ENCODE measurements at places on chromosomes 13 and 19.

DNA sequence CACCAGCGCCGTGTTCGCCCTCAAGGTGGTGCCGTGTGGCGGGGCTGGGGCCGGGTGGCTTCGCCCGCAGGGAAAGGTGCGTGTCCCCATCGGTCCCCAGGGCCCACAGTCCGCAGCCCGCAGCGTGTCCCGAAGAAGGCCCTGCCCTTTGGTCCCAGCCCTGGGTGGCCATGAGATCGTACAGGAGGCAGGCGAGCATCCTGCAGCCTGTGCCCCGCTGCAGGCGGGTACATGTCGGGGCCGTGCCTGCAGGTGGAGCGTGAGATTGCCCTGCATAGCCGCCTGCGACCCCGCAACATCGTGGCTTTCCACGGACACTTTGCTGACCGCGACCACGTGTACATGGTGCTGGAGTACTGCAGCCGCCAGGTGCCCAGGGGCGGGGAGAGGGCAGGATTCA is 1.5 kb downstream of the PLK5 start:
- no peaks in the 10 kb centered on the region for H3K4me1 ChIP-seq
- H3K27ac ChIP-seq: no peak overlapping the region
- H3K4me3 ChIP-seq: no peak overlapping the region
- no peak for DNase-seq
- H3K27me3 ChIP-seq: peaks cover 51% of the 10 kb centered on the region
- H3K36me3 ChIP-seq: no peaks in the 10 kb centered on the region

GRCh38 chr13:59391696-59392095 is 772.0 kb downstream of the DIAPH3 start:
- H3K27me3 ChIP-seq: peaks cover 4% of the 10 kb centered on the region
- H3K36me3 ChIP-seq: no peaks in the 10 kb centered on the region
- H3K4me3 ChIP-seq: no peak overlapping the region
- DNase-seq: peak; percentile 48
- H3K27ac ChIP-seq: no peak overlapping the region

DNA sequence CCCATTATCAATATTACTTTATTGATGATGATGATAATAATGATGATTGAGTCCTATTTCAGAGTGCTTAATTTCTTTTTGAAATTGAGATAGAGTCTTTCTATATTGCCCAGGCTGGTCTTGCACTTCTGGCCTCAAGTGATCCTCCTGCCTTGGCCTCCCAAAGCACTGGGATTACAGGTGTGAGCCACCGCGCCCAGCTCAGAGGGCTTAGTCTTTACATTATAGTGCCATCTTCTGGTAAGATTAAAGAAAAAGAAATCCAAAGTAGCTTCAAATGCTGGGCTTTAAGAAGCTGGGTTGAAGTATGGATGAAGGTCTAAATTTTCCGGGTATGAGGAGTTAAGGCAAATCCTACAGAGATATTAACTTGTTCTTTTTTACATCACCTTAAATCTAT is 3.4 kb upstream of the ZNF333 start:
- H3K4me1 ChIP-seq: peaks cover 17% of the 10 kb centered on the region
- H3K36me3 ChIP-seq: no peaks in the 10 kb centered on the region
- no peaks in the 10 kb centered on the region for H3K27me3 ChIP-seq
- H3K4me3 ChIP-seq: no peak overlapping the region
- no peak overlapping the region for H3K27ac ChIP-seq

DNA sequence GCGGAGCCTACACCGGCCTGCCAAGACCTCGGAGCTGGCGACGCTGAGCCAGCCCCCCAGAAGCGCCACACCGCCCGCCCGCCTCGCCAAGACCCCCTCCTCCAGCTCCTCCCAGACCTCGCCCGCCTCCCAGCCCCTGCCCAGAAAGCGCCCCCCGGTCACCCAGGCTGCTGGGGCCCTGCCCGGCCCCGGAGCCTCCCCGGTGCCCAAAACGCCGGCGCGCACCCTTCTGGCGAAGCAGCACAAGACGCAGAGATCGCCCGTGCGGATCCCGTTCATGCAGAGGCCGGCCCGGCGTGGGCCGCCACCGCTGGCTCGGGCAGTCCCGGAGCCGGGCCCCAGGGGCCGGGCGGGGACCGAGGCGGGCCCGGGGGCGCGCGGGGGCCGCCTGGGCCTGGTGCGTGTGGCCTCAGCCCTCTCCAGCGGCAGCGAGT is 10.2 kb downstream of the C19orf25 start:
- peaks cover 75% of the 10 kb centered on the region for H3K27me3 ChIP-seq
- H3K27ac ChIP-seq: no peak overlapping the region
- peaks cover 51% of the 10 kb centered on the region for H3K4me1 ChIP-seq
- DNase-seq: no peak

DNA sequence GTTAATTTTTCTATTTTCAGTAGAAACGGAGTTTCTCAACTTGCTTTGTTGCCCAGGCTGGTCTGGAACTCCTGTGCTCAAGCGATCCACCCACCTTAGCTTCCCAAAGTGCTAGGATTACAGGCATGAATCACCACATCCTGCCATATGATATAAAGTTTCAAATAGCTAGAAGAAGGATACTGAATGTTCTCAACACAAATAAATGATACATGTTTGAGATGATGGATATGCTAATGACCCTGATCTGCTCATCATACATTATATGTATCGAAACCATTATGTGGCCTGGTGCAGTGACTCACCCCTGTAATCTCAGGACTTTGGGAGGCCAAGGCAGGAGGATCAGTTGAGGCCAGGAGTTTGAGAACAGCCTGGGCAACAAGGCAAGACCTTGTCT is 11.5 kb downstream of the CIB3 start:
- H3K36me3 ChIP-seq: no peaks in the 10 kb centered on the region
- no peak for DNase-seq
- H3K4me3 ChIP-seq: no peak overlapping the region
- no peaks in the 10 kb centered on the region for H3K27me3 ChIP-seq

GRCh38 chr13:76336889-76337844 is 549.0 kb downstream of the KCTD12 start:
- no peaks in the 10 kb centered on the region for H3K4me1 ChIP-seq
- H3K27ac ChIP-seq: no peak overlapping the region
- no peaks in the 10 kb centered on the region for H3K36me3 ChIP-seq
- no peak overlapping the region for H3K4me3 ChIP-seq
- H3K27me3 ChIP-seq: no peaks in the 10 kb centered on the region

GRCh38 chr19:30653646-30654386 is 281.6 kb downstream of the ZNF536 start:
- H3K27ac ChIP-seq: no peak overlapping the region
- H3K27me3 ChIP-seq: no peaks in the 10 kb centered on the region
- no peaks in the 10 kb centered on the region for H3K4me1 ChIP-seq
- no peak for DNase-seq
- no peaks in the 10 kb centered on the region for H3K36me3 ChIP-seq

GRCh38 chr13:105502193-105502592 is 1033.3 kb downstream of the EFNB2 start:
- DNase-seq: no peak
- H3K27ac ChIP-seq: no peak overlapping the region
- no peaks in the 10 kb centered on the region for H3K4me1 ChIP-seq
- no peaks in the 10 kb centered on the region for H3K36me3 ChIP-seq
- H3K4me3 ChIP-seq: no peak overlapping the region

- H3K27ac ChIP-seq: no peak overlapping the region
- H3K4me3 ChIP-seq: no peak overlapping the region
- no peaks in the 10 kb centered on the region for H3K27me3 ChIP-seq
- DNase-seq: no peak
- H3K4me1 ChIP-seq: no peaks in the 10 kb centered on the region
Observed at GRCh38 chr13:19817510-19818158, 34.9 kb upstream of the PSPC1 start.

Measured in adrenal gland (tissue), 19 donors.